ENCODE measurements at places on chromosomes 6 and 20.

DNA sequence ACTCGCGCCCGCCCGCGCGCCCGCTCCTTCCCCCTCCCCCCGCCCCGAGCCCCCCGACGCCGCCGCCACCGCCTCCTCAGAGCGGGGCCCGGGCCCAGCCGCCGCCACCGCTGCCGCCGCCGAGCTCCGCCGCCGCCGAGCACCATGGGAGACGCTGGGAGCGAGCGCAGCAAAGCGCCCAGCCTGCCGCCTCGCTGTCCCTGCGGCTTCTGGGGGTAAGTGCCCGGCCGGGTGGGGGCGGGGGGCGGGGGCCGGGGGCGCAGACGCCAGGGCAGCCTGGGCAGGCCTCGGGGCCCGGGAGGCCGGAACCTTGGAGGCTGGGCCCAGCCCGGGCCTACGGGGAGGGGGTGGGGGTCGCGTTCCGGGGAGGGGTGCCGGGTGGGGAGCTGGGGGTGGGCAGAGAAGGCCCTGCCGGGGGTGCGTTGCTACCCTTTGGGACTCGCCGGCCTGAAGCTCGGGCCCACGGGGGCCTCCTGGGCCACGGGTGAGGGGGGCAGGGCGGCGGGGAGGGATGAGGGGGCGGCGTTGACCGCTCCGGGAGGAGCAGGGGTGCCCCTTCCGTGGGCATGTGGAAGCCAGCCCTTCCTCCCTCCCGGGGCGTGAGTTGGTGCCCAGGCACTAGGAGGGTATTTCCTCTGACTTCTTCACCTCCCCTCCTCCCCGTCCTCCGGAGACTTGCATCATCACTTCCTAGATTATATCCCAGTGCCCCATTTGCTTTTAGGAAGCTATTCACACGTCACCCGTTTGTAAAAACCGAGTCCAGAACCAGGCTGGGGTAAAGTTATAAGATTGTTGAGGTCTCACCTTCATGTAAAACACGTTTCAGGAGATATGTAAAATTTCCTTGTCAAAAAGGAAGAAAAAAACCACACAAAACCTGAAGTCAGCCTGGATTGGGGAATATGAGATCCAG is 533 bp downstream of the ZFAND3 start:
- peak; percentile 78 for DNase-seq

DNA sequence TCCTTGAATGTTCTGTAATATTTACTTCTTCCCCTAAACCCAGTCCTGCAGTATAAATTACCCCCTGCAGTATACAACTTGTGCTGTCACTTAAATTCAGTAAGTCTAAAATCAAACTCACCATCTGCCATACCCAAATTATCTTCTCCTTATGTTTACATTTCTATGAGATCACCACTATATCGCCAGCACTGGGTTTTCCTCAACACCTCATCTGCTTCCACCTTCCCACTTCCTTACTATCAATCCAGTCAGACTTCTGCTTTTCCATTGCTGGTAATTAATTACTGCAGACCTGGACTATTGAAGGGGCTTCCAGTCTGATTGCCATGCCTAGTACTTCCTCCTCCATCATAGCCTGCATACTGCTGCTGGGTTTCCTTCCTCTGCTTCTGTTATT is 15.2 kb downstream of the EFHC1 start:
- DNase-seq = no peak

DNA sequence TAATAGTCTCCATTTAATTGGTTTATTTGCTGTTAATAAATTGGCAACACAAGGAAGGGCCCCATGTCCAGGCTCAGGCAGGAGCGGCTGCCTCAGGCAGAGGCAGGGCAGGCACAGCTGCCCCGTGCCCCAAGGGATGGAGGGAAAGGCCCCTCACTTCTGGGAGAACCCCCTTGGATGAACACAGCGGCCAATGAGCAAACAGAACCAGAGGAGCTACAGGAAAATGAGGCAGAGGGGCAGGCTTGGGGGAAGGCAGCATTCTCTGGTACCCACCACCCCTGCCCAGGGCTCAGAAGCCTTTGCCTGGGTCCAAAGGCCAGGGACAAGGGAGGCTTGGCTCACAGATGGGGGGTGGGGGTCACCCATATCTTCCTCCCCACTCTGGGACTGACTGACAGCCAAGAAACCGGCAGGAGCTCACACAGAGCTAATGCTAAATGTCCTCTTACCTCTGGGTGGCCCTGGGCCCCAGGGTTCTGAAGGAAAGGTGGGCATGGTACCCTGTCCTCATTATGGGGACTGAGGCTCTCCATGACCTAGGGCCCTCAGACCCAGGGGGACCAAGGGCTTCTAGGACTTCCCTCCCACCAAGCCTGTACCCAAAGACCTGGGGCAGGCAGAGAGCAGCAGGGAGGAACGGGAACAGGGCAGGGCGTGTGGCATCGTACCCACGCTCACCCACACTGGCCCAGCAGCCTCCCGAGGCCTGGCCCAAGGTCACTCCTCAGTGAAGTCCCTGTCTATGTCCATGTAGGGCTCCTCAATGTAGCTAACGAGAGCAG is 47.0 kb downstream of the MYH7B start:
- no peak for DNase-seq

DNA sequence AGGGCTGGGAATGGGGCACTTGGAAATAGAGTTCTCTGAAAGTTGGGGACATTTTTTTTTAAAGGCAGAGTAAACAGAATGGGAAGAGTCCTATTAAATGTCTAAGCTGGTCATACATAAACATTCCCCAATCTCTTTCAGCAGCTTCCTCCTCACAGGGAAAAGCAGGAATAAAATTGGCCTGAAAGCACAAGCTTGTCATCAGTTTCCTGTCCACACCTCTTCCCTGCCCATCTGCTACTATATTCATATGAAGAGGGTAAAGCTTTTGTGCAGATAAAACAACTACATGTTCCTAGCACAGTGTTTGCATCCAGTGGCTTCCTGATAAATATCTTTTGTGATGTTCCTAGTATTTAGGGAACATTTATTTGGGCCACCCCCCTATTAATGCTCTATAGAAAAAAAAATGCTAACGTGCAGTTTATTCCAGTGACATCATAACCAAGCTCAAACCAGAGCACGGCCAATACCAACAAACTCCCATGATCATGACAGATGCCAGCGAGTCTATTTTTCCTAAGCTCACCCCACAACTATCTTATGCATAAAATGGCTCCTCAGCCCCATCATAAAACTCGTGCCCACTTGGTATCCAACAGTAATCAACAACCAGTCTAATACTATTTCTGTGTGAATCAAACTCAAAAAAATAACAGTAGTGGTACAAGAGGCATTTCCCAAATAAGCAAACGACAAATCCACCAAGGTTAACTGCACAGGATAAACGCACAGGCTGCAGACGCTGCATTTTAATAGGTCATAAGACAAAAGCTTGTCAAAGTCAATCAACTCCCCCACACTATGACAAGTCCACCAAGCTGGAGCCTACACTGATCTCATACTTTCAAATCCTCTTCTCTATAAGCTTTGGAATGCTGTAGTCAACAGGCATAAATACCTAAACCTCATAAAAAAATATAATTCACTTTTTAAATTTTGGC is 95.3 kb downstream of the EPB41L2 start:
- no peak for DNase-seq

DNA sequence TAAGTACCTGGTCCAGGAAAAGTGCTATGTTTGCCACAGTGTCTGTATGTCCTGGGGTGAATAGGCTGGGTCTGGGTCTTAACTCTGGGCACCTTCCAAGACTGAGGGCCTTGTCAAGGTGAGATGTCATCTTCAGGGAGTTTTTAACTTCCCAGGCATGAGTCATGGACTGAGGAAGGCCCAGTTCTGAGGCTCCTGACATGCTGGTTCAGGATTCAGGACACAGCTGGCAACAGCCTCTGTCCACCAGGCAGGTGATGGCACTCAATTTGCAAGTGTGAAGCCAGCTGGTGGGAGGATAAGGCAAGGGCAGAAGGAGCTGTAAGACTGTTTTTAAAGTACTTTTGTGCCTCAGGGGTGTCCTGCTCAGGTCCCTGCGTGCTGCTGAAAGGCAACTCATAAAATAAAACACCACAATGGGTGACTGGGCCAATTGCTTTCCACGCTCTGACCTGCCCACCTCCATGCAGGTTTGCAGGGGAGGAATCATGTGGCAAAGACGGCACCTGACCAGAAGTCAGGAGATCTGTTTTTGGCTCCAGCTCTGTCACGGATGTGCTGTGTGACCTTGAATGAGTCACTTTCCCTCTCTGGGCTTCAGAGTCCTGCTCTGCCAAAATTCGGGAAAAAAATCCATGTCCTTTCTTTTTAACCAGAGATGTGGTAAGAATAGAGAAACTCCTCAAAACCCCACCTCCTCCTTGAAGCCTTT is 4.9 kb upstream of the PACSIN1 start:
- no peak for DNase-seq

Measured in GF-D8 (cell line).